HTR-8/SVneo (cell line): ENCODE measurements at places on chromosomes 6 and 20.

DNA sequence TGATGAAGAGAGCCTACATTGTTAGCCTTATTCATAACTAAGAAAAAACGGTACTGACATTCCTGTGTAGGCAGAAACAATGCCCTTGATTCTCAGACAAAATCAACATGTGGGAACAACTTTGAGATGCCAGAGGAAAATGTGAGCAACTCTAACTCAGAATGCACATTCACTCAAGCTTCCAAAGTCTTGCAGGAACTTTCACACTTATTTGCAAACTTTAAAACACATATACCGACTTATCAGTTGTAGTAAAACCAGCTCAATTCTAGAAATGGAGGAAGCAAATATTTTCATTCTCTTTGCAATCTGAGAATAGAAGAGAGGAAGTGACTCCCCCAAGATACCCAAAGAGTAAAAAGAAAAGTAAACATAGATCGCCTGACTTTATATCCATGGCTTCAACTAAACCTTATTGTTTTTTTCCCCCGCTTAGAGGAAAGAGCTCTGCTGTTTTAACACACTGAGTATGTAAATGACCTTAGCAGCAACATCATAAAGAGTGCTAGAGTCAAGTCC, 117.6 kb downstream of the EPB41L2 start:
- no peak for DNase-seq

DNA sequence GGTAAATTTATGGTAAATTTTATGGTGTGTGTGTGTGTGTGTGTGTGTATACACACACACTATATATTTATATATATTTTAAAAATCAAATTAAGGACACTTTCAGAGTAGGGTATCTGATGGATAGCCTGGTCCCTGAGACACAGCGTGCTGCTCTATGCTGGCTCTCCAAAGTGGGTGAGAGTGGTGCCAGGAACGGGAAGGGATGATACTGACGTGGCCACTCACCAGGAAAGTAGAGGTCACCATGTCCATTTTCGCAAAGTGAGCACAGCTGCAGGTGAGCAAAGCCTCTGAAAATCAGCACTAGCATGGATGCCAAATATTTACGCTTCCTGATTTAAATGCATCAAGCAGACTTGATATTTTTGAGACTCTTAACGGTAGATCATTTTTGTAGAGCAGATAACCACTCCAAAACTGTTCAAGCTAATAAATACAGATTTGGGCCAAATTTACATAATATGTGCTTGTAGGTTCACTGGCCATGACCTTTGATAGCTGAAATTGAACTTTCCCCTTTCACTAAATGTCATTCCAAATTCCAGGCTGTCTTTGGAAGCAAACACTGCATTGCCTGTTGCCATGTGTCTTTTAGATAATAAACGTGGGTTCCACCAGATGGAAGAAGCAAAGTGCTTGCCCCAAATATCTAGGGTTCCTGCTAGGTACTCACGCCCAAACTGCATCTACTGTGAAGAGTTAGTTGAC, 116.6 kb downstream of the ATXN1 start:
- DNase-seq, result no peak

DNA sequence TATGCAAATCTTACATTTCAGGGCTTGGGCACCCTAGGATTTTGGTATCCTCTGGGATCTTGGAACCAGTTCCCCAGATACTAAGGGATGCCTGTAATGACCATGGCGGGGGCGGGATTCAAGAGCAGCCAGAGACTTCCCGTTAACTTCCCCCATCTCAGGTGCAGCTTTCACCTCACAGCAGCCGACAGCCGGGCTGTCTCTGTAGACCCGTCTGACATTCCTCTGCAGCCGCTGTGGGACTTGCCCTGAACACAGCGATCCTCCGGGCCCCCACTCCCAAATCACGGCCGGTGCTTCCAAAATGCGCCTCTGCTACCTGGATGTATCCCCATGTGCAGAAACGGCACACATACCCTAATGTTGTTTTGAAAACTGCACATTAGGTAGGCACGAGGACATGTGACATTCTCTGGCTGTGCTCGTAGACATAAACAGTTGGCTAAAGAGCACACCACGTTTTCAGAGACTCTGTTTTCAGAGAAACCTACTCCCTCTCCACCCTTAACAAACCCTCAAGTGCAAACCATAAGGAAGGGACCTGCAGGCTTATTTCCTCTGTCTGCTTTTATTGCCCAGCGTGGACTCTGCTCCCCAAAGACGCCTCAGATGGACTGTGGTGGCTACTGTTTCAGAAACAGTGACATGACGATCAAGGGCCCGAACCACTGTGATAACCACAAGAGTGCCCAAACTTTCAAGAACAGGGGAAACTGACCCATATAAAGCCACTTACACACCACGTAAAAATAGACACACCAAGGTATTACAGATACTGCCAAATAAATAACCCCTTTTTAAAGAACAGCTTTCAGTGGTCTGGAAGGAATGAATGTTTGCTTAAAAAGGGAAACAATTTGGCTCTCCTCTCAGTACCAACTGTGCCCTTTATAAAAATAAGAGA, 72.9 kb upstream of the FOXC1 start:
- DNase-seq, result no peak

- DNase-seq, result no peak
Observed at GRCh38 chr20:24492031-24492607, 22.7 kb downstream of the SYNDIG1 start.

- DNase-seq, result no peak
Observed at GRCh38 chr6:137806914-137807682, 60.0 kb upstream of the TNFAIP3 start.

DNA sequence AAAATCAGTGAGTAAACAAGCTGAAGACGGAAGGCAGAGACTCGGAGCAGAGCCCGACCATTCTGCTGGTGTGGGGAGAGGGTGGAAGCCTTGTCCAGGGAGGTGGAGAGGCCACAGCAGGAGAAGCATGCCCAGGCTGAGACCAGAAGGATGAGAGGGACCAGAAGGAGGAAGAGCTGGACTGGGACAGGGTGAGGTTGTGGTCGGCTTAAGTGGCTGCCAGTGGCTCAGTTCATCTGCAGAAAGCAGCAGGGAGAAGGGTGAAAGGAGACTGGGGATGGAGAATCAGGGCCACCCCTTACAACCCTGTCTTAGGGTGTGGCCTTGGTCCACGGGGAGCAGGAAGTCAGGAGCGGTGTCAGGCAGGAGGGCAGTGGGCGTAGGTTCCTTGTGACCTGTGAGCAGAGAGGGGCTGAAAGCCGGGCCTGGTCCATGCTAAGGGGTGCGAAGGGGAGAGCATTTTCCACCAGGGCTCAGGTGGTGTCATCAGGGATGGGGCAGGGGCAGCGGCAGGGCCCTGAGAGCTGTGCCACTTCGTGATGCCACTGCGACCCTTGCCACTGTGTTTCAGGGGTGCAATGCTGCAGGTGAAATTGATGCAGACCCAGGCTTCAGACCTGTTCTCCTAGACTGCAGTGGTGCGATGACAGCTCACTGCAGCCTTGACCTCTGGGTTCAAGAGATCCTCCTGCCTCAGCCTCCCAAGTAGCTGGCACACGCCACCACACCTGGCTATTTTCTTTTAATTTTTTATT, 81.1 kb downstream of the TTLL2 start:
- no peak for DNase-seq

GRCh38 chr6:117317261-117317660, 51.9 kb downstream of the VGLL2 start:
- peak; percentile 5 for DNase-seq
